ENCODE measurements at places on chromosomes 12 and 14. TPM values are rescaled to one million over a fixed set of nuclear protein-coding genes. Genes with fewer than 3 reads are reported as not detected.

Gene MAPKAPK5
- 43.2 TPM for total RNA-seq

Gene WSCD2
- total RNA-seq = not detected

Gene RPS6KA5
- 47.6 TPM for total RNA-seq

Gene GAPDH
- total RNA-seq = 5,761 TPM

Gene RERG
- not detected for total RNA-seq

Gene TMEM233
- not detected for total RNA-seq

Gene PTGER2
- total RNA-seq = 158 TPM

Gene ADCY4
- 4.5 TPM for total RNA-seq

Gene TMEM132D
- total RNA-seq = not detected

Gene KRT86
- 0.18 TPM for total RNA-seq

Gene APOLD1
- 9.0 TPM for total RNA-seq

Gene TOMM20L
- not detected for total RNA-seq

Gene KRT1
- not detected for total RNA-seq

Gene NUDT4
- 44.9 TPM for total RNA-seq

Gene SLC16A7
- total RNA-seq = 31.0 TPM

Gene ST8SIA1
- total RNA-seq = 0.19 TPM
